ENCODE measurements at places on chromosomes 2 and 18.
A peak's percentile ranks its signal among the peaks of the same experiment; 100 is the strongest.

DNA sequence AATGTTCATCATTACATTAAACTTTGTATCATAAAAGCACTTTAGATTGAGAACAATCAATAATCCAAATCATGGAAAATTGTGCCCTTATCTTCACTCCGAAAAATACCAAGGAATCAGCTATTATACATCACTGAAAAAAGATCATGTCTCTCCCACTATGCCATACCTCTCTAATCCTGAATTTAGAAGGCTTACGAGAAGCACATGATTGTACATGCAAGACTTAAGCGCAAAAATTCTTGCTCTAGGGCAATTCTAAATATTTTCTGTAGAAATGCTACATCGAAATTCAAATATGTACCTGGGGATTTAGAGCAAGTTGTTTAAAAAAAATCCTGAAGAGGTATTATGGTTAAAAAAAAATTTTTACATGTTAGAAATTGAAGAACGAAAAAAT, 1.3 kb downstream of the CYTIP start:
- DNase-seq = no peak

DNA sequence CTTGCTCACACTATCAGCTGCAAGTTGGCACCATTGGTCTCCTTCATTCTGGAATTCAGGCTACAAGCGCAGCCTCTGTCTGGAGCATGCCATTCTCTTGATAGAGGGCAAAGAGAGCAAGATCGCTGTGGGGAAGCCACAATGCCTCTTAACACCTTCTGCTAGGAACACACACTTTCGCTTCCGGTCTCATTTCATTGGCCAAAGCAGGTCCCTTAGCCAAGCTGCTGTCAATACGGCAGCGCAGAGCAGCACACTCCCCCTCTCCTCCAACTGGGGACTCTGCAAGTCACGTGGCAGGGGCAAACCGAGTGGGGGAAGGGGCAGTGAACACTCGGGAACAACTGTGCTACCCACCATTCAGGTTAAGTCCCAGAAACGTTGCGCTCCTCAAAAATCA, 98.1 kb downstream of the MMADHC start:
- peak; percentile 40 for DNase-seq

DNA sequence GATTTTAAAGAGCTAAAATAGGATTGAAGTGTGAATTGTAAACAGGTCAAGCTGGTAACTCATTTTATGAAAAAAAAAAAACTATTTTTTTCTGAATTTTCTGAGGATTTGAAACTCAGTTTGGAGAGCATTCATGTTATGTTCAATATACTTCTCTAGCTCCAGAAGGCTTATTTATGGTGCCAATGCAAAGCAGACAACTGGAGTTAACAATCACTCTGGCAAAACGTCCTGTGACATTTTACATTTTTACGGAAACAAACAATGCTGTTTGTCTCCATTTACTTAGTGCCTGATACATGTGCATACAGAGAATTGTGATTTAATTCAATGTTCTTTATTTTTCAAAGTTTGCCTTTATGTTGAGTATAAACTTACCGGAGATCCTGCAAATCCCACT, 96.0 kb downstream of the COL5A2 start:
- DNase-seq = no peak

GRCh38 chr2:54632733-54633692, 90.4 kb upstream of the EML6 start:
- no peak for DNase-seq

DNA sequence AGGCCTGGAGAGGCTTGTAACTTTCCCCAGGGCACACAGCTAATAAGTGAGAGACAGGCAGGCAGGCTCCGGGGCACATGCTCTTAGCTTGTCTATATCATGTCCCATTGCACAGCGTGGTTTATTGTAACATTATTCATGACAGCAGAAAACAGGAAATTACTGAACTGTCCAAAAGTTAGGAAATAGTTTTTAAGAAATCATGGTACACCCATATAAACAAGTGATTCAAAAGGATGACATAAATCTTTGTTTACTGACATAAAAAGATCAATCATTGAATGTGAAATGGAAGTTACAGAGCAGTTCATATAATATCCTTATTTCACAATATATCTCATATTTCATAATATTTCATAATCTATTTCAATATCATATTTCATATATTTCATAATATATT, 34.3 kb upstream of the TXNDC2 start:
- DNase-seq = no peak

DNA sequence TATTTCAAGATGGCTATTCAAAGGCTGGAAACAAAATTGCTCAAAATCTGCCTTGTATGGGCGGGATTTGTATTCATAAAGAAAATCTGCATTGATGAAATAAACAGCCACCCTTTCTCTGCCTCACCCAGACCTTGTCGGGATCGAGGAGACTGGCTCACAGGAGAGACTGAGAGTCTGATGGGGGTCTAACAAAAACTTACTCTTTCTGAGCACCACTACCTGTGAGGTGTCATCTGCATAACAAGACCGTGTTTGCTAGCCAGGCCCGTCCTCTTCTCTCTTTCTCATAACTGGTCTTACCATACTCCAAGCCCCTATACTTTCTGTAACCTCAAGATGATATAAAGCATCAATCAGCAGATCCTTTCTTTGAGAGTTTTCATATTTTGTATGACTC, 115.6 kb downstream of the INO80D start:
- DNase-seq = no peak

DNA sequence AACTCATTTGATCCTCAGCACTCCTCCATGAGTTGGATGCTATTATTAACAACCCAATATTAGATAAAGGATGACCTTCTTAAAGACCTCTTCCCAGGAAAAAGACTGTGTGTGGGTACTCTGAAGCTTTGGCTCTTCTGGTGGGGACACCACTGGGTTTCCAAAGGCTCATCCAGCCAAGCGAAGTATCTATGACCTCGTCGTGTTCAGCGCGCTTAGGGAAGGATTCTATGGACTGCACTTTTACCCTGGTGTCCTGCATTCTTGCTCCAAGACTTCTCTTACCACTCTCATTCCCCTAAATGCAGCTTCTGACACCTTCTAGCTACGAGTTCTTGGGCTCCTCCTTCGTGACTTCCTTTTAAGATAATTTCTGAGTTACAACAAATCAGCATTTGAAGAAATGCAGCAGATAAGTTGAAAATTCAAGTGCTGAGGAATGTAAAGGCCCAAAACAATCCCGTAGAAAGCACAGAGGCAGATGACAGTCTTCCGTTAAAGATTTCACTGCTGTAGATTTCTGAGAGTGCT, 673 bp upstream of the HNMT start:
- no peak for DNase-seq

DNA sequence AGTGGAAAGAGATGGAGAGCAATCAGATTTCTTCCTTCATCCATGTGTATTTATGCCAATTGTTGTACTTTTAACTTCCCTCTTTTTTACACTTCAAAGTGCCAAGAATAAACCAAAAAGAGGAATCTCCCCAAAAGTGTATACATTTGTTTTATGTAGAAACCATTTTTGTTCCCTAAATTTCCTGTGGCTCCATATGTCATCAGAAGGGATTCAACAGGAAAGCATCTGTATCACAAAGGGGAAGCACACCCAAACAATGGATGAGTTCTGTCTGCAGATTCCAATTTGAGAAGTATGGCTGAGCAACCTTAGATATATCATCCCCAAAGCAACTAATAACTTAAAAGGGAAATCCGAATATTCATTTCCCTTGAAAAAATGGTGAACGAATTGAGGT, 275.0 kb downstream of the MREG start:
- DNase-seq = no peak

GRCh38 chr18:78571831-78572347, 407.7 kb upstream of the SALL3 start:
- DNase-seq = no peak

- no peak for DNase-seq
These were observed 806.2 kb upstream of the CHAC2 start for GRCh38 chr2:52961403-52961802.

- DNase-seq = no peak
These were observed 229.2 kb downstream of the GALR1 start for GRCh38 chr18:77478646-77479442.

- no peak for DNase-seq
These were observed 24.3 kb downstream of the ADD2 start for GRCh38 chr2:70743677-70744076.

DNA sequence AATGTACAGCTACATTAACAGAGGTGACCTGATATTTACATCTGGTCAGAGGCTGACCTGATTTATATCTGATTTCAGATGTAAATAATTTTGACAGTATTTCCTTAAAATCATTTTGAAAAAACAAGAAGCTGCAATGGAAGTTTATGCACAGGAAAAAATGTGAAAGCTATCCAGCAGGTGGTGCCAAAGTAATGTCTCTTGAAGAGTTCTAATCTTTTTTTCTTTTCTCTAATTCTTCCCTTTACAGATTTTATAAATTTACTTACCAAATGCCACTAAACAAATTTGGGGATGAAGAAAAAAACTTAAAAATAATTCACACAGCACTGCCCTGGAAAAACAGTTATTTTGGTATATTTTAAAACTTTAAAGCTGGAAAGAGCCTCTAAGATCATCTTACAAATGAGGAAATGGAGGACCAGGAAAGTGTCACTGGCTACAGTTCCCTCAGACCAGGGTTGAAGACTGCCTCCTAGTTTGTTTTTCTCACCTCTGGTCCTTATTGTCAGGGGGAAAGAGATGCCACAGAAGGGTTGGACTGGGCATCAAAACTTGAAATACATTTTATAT, 16.4 kb upstream of the FBLN7 start:
- no peak for DNase-seq

DNA sequence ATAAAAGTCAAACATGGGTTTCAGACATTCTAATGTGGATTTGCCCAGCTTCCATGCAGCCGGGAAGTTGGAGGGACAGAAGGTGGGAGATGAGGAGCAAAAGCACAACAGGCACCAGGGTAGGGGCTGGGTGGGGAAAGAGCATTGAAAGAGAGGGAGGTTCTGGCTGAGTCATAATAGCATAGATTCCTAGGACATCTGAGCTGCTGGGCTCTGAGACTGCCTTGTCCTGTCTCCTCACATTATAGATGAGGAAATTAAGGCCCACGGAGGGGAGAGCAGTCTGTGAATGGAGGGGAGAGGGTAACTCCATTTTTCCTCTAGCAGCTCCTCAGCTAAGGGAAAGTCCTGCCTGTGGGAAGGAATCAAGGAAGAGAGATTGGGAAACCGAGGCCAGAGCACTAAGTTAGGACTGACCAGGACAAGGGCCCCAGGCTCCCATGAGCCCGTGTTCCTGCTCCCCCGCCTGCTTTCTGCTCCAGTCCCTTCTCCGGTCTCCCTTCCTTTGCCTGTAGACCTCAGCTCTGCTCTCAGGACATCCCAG, 26.2 kb downstream of the SH2D6 start:
- no peak for DNase-seq

- no peak for DNase-seq
These were observed 364.8 kb upstream of the MEIS1 start for GRCh38 chr2:66069937-66070720.
